AG04449 (cell line): ENCODE measurements at places on chromosomes 12 and 14.

DNA sequence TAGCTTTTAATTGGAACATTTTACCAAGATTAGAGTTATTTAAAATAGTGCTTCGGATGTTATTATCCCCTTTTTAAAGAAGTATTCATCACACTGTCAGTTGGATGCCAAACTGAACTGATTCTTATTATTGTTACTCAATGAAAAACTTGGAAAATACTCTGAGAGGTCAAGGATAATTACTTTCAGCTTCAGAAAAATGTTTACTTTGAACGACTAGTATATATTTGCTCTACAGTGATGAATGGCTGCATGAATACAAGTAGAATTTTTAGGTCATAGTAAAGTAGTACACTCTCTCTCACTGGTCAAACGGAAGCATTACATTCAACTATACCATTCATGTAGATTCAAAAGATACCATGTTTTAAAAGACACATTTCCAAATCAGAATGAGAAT lies 269.2 kb downstream of the CCDC91 start:
- no peak for DNase-seq

GRCh38 chr14:101604935-101605780 lies 43.9 kb downstream of the DIO3 start:
- DNase-seq: no peak

DNA sequence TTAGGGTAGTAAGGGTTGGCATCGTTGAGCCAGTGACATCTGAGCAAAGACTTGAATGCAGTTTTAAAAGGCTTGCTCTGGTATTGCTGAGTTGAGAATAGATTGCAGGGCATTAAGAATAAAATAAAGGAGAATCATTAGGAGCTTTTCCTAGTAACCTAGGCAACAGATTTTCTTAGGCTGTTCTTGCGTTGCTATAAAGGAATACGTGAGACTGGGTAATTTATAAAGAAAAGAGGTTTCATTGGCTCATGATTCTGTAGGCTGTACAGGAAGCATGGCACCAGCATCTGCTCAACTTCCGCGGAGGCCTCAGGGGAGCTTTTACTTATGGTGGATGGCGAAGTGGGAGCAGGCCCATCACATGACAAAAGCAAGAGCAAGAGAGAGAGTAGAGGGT lies 97.4 kb downstream of the RAD51B start:
- DNase-seq: no peak

DNA sequence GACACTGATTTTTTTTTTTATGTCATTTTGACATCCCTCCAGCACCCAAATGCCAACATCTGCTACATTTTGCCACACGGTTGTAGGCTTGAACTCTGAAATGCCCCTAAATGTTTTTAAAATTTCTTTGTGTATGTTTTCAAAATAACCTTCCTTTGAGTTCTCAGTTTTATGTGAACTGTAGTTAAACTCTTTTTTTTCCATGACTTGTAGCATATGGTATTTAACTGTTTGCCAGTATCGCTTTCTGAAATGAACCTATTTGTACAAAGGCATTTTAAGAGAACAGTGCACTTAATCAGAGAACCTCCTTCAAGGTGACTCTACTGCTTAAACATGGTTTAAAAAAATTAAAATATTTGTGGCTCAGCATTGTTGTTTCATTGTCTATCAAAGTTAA lies 61.5 kb downstream of the PDE3A start:
- no peak for DNase-seq

GRCh38 chr14:92759300-92759678 lies 10.9 kb upstream of the LGMN start:
- no peak for DNase-seq

GRCh38 chr12:129966146-129966995 lies 62.5 kb upstream of the TMEM132D start:
- DNase-seq: no peak

DNA sequence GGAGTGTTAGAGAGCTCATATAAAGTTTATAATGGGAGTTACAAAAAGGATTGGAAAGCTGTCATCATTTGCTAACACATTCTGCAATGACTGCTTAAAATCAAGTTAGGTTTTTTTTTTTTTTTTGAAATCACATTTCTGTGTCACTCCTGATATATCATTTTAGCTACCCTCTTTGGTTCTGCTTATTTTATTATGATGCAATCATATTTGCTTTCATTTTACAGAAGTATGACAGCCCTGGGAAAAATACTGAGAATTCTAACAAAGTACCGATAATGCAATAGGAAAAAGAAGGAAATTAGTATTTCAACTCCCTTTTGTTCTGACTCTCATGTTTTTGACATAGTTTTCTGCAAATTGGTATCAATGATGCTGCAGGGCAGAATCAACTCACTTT lies 71.6 kb upstream of the MDGA2 start:
- no peak for DNase-seq

- no peak for DNase-seq
Observed at GRCh38 chr12:66115071-66115600, 15.4 kb downstream of the LLPH start.

GRCh38 chr12:10153271-10154144 lies 18.4 kb downstream of the OLR1 start:
- DNase-seq: no peak

- DNase-seq: peak; percentile 54
Observed at GRCh38 chr14:51478175-51478621, 173.5 kb upstream of the FRMD6 start.

- DNase-seq: no peak
Observed at GRCh38 chr14:104512061-104512460, 67.5 kb upstream of the C14orf180 start.
